ENCODE measurements at places on chromosomes 11 and 22.

DNA sequence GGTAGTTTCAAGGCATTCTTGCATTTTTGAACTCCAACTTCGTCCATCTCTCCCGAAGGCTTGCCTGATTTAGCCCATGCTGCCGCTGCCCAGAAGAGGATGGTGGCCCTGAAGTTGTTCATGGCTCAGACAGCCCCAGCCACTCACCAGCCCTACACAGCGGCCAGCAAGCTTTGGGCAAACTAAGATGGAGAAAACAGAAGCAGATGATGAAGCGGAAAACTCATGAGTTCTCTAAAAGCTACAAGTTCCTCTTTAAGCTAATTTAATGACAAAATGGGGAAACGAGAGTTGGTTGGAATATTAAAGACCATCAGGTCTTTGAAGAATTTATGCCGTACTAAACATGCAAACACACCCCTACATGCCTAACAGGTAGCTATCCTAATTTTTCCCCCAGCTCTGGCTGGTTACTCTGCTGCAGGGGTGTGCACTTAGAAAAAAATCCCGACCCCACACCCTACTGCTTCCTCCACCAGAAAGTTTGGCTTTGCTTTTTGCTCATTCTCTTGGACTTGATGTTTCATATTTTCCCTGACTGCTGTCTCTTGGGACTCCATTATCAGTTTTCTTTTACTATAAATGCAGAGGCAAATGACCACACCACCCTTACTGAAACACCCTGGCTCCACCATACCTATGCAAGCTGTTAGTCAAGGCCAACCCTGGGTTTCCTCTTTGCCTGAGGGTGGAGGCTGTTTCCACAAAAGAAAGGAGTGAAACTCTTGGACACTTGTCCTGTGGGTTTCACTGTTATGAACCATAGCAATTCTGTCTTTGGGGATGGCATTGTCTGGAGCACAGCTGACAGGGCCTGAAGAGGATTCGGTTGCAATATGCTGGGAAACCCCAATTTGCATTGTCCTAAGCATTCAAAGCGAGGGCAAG is at the start of gene MPEG1:
MPEG1 (minus strand) TSS at position 184 of the 888 bp plus-strand sequence; CDS start at position 122, 62 bp downstream.
- no peak for DNase-seq

DNA sequence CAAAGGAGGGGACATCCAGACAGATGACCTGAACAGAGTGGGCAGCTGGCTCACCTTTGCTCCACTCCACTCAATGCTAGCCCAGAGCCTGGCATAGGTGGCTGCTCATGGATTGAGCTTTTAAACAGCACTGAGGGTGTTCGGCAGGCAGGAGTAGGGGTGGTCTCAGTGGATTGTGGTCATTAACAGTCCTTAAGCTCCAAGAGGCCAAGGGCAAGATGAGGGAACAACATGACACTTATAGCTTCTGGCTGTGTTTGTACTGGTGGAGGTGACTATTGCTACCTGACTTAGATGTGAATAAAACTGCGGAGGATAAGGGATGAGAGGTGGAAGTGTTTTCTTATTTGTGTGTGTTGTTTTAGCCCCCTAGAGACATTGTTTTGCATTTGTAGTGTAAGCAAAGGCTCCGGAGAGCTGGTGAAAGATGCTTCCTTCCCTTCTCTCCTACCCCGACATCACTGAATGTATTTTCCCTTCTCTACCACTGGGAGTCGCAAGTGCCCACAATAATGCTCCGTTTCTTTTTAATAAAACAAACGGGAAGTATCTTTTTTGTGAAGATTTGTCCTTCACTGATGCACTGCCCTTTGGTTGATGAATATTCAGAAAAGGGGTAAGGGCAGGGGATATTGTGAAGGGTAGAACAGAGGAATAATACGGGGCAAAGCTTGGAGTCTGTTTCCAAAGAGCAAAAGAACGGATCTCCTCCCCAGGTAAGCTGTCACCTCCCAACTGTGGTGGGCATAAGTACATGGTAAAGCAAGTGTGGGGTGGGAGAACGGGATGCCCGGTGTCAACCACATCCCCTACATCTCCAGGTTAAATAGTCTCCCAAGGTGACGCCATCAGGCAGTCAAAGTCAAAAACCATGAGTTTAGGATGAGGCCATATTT is 27.5 kb upstream of the MTNR1B start:
- DNase-seq, result peak; percentile 38

GRCh38 chr22:28314959-28315358 is 364.7 kb downstream of the TTC28 start:
- no peak for DNase-seq

DNA sequence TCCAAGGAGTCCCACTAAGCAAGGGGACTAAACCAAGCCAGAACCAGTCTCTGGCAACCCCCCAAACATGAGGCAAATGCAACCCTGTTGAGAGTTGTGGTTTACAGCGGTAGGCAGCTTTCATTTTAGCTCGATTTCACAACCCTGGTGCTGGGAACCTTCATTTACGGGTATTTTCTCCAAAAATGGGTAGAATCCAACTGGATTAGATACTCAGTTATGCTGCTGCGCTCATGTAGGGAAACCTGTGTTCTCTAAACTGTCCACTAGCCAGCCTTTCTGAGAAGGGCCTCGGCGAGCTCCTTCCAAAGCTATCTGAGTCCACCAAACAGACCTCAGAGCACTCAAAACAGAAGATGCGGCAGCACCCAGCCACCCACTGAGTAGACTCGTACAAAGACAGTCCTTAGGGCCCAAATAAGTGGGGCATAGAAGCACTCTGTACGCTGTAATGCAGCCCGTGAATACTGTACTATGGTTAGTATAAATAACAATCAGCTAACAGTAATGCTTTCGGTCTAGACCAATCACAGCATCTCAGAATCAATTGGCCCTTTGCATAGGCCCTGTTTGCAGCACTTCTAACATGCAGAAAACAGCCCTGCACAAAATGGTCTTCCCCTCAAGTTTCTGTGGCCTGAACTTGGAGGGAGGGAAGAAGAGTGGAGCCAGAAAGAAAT is 104.7 kb downstream of the ETS1 start:
- peak; percentile 57 for DNase-seq

DNA sequence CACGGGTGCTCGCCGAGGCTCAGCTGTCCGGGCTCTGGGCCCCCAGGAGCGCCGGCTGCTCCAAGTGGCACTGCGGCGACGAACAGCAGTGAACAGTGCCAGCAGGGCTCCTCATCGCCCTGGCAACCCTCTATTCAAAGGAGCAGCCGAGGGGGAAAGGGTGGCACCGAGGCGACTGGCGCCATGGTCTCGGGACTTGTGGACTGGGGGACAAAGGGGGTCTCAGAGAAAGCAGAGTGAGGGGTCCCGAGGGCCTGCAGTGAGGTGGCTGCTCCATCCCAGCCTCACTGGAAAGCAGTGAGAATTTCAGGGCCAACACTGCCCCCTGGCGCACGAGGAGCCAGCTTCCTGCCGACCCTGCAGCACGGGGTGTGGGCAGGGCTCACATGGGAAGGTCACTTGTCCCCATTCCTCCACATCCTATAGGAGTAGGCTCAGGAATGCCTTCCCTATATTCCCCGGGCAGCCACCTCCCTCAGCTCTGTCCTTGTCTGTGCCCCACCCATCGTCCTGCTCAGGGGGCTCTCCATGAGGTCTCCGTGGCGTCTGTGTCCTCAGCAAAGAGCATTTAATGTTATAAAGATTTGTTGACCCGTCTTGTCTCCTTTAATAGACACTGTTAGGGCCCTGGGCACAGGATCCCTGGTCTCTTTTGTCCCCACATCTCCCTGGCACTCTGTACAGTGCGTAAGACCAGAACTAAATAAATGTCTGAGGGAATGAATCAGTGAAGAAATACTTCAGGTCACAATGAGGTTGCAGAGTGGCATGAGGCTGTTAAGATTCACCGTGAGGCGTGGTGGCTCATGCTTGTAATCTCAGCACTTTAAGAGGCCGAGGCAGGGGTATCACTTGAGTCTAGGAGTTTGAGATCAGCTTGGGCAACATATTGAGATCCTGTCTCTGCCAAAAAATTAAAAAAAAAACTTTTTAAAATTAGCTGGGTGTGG is 26.4 kb downstream of the LRFN4 start:
- DNase-seq, result peak; percentile 63

- no peak for DNase-seq
These were observed 17.1 kb downstream of the TOM1 start for GRCh38 chr22:35316751-35317150.

- DNase-seq, result no peak
These were observed 34.3 kb downstream of the ZNF202 start for GRCh38 chr11:123707206-123707605.

DNA sequence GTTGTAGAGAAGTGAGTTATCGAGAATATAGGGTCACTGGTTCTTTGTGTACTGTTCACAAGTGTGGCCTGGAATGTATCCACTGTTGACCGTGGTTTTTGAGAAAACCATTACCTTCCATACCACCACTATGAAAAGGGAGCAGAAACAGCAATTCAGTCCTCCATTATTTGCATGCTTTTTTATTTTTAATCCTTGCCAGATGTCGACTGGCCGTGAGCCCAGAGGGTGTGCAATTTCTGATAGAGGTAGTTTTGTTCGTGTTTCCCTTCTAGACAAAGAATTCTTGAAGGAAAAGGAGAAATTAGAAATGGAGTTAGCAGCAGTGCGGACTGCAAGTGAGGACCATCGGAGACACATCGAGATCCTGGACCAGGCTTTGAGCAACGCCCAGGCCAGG is 81.7 kb downstream of the AMOTL1 start:
- peak; percentile 45 for DNase-seq

DNA sequence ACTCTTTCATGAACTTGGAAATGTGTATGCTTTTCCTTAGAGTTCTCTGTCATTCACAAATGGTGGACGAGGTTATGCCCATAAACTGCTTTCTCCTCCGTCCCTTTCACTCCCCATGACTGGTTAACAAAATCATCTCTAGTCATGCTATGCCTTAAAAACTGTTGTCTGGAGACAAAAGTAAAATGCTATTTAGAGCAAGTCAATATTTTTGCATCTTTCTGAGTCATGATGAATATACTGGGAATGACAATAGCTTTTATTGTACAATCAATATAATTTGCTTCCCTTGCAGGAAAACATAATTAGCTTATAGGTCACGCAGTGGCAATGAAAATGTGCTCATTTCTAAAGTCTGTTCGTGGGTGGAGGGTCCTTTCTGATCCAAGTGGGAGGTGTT is 216.7 kb upstream of the SORL1-AS1 start:
- no peak for DNase-seq

DNA sequence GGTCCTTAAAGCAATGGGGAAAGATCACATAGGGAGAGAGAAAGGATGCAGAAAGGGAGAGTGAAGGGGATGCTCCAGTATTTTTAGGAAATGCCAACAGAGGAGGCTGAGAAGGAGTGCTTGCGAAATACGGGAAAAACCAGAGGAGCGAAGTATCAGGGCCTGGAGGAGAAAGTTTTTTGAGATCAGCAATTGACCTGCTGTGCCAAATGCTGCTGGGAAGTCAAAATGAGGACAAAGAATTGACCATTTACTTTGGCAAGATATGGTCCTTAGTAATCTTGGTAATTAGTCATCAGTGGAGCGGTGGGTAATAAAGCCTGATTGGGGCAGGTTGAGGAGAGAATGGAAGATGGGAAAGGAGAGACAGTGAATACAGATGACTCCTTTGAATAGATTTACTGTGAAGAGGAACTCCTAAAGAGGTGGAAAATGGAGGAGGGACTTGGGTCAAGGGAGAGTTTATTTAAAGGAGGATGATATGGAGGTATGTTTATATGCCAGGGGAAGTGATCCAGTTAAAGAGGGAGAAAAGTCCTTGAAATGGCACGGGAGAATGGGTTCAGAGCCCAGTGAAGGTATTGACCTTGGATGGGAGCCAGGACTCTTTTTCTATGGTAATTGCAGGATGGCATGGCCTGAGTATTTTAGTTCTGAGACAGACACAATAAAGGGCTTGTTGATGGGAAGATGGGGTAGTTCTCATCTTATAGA is 111.5 kb downstream of the PKNOX2 start:
- no peak for DNase-seq

GRCh38 chr22:17775781-17776465 is 1.7 kb upstream of the BID start:
- DNase-seq, result no peak

DNA sequence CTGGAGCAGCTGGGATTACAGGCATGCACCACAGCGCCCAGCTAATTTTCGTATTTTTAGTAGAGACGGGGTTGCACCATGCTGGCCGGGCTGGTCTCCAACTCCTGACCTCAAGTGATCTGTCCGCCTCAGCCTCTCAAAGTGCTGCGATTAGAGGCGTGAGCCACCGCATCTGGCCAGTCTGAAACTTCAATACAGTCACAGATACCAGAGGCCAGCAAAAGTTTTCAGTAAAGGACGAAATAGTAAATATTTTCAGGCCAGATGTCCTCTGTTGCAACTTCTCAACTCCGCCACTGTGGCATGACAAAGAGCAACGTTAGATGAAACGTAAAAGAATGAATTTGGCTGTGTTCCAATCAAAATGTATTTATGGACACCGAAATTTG is 403.6 kb downstream of the MN1 start:
- DNase-seq, result no peak

Measured in fibroblast of skin of right biceps (primary cell).